ENCODE measurements at places on chromosomes 2 and 18.
A peak's percentile ranks its signal among the peaks of the same experiment; 100 is the strongest.

- no peak for DNase-seq
Measured at GRCh38 chr2:15906778-15907177, 33.6 kb upstream of the MYCN start.

GRCh38 chr2:232900811-232901735, 31.0 kb downstream of the SNORC start:
- peak; percentile 36 for DNase-seq

GRCh38 chr2:19753314-19753713, 148.5 kb downstream of the TTC32 start:
- no peak for DNase-seq

GRCh38 chr2:118833716-118834439, 13.6 kb downstream of the EN1 start:
- DNase-seq: no peak

- DNase-seq: no peak
Measured at GRCh38 chr2:103462712-103463111, 700.9 kb downstream of the TMEM182 start.

GRCh38 chr2:43317680-43318079, 91.3 kb upstream of the ZFP36L2 start:
- no peak for DNase-seq

- no peak for DNase-seq
Measured at GRCh38 chr2:70121627-70122372, 34.5 kb downstream of the PCBP1 start.

Data from retina (tissue), 1 donor.